ENCODE measurements at places on chromosomes 16 and 17. TPM values are rescaled to one million over a fixed set of nuclear protein-coding genes. Genes with fewer than 3 reads are reported as not detected.

LAT gene
- 0.15 TPM for total RNA-seq

CHST4 gene
- total RNA-seq: not detected

DNAH2 gene
- under 0.01 TPM for total RNA-seq

IRX6 gene
- not detected for total RNA-seq

RNF157 gene
- total RNA-seq: 0.65 TPM

CBX2 gene
- 8.2 TPM for total RNA-seq

CDH8 gene
- total RNA-seq: not detected

PRCD gene
- total RNA-seq: not detected

HBQ1 gene
- total RNA-seq: 3.9 TPM

OR3A2 gene
- total RNA-seq: under 0.01 TPM

C17orf50 gene
- total RNA-seq: not detected

NPIPB6 gene
- not detected for total RNA-seq

FOXN1 gene
- not detected for total RNA-seq

HES7 gene
- not detected for total RNA-seq

CSH2 gene
- total RNA-seq: not detected

PRKCB gene
- not detected for total RNA-seq

ITGAX gene
- 0.76 TPM for total RNA-seq

WDR59 gene
- 9.1 TPM for total RNA-seq

TBC1D3H gene
- total RNA-seq: not detected

SCPEP1 gene
- total RNA-seq: 45.6 TPM

MBTPS1 gene
- 107 TPM for total RNA-seq

ICAM2 gene
- 743 TPM for total RNA-seq

TVP23B gene
- 76.7 TPM for total RNA-seq

CCL1 gene
- not detected for total RNA-seq

CDH1 gene
- total RNA-seq: not detected

TBC1D28 gene
- total RNA-seq: not detected

MT1M gene
- total RNA-seq: not detected

CHRNE gene
- total RNA-seq: 0.97 TPM

EVI2B gene
- 0.46 TPM for total RNA-seq

ATP2A1 gene
- 0.30 TPM for total RNA-seq

DLX3 gene
- not detected for total RNA-seq

TSNAXIP1 gene
- 0.32 TPM for total RNA-seq

TBX21 gene
- not detected for total RNA-seq

C1QL1 gene
- not detected for total RNA-seq

TBC1D3 gene
- total RNA-seq: not detected

HEXIM2 gene
- 5.6 TPM for total RNA-seq

MGAT5B gene
- total RNA-seq: 0.97 TPM

JPH3 gene
- under 0.01 TPM for total RNA-seq

BOLA2 gene
- total RNA-seq: 18.5 TPM

SCARF1 gene
- total RNA-seq: 115 TPM

SLC16A6 gene
- 0.91 TPM for total RNA-seq

SOCS1 gene
- 2.1 TPM for total RNA-seq

MYCBPAP gene
- total RNA-seq: 1.4 TPM

KRT33B gene
- total RNA-seq: not detected

Measured in epithelial cell of umbilical artery (primary cell).